ENCODE measurements at places on chromosomes 2 and 18.

GRCh38 chr18:29056800-29057199 is 879.9 kb upstream of the CDH2 start:
- no peaks in the 10 kb centered on the region for H3K27me3 ChIP-seq
- no peaks in the 10 kb centered on the region for H3K4me1 ChIP-seq
- H3K36me3 ChIP-seq = no peaks in the 10 kb centered on the region
- no peak overlapping the region for H3K27ac ChIP-seq
- no peak for DNase-seq

DNA sequence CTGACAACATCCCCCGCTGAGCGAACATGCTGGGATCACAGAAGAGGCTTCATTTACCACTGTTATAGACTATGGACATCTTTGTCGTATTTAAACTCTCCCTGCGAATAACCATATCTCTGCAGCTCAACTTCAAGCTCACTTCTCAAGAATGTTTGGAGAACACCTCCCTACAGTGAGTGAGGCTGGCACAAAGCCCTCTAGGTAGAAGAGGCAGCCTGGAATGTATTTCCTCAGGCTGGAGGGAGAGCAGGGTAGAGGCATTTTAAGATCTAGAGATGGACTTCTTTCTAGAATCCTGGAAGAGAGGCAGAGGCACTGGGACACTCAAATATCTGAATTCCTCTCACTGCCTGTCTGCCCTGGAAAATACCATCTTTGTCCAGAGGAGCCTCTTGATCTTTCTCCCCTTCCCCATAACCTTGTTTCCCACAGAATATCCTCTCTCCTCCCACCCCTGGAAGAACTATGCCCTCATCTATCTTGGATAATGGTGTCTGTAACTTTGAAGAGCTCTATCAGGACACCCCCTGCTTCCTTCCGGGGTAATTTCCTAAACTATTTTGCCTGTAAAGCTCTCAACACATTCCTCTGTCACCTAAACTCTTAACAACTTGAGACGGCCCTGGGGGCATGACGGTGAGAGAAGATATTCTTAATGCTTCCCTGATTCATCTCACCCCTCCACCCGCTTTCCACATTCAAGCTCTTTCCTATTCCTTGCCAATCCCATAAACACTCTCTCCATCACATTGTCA is 2.4 kb upstream of the ANTXR1 start:
- H3K4me1 ChIP-seq = peaks cover 12% of the 10 kb centered on the region
- H3K36me3 ChIP-seq = no peaks in the 10 kb centered on the region
- H3K27ac ChIP-seq = no peak overlapping the region
- H3K27me3 ChIP-seq = peaks cover 61% of the 10 kb centered on the region
- no peak for DNase-seq

DNA sequence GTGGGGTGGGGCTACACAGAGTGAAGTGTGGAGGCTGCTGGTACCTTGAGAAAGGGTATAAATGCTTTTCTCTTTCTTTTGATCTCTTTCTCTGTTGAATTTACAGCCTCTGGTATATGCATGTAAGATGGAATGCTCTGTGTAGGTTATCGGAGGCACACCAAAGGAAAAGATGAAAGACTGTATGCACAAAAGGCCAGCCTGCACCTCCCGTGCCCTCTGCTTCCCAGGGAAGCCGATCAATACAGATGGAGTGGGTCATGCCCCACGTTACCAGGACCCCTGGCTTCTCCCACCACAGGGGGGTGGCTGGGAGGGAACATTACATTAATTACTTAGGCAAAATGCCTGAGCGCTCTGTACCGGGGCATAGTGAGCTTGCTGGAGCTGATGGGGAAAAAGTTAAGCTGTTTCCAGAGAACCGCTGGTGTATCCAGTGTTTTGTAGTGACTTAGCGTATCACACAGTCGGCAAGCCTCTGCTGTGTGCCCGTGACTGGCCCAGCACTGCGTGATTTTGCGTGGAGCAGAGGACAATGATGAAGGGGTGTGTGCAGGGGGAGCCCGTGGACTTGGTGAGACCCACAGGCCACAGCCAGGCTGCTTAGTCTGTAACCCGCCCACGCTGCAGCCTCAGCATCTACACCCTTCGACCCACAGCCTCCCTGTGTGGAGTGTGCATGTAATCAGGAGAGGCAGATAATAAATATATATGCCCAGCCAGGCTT is 8.0 kb downstream of the ALLC start:
- H3K27ac ChIP-seq = no peak overlapping the region
- peaks cover 5% of the 10 kb centered on the region for H3K27me3 ChIP-seq
- DNase-seq = no peak
- no peak overlapping the region for H3K4me3 ChIP-seq
- no peaks in the 10 kb centered on the region for H3K36me3 ChIP-seq

DNA sequence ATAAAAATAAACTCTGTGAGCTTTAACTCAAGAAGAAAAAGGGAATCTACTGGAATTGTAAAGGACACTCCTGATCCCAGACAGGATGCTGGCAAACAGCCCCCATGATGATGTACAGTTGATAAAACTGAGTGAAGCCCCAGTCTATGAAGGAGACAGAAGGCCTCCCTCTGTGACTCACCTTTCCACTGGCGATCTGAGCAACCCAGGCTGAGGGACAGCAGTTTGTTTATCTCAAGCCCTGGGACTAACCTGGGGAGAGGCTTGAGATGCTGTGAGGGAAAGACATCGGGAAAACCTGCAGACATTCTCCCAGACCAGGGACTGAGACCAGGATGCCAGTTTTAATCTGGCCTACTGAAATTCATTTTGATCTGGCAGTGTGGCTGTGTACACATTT is 104.5 kb upstream of the CDH2 start:
- no peaks in the 10 kb centered on the region for H3K4me1 ChIP-seq
- H3K4me3 ChIP-seq = no peak overlapping the region
- no peaks in the 10 kb centered on the region for H3K36me3 ChIP-seq
- H3K27ac ChIP-seq = no peak overlapping the region
- no peak for DNase-seq

GRCh38 chr18:62525608-62526007 is 2.8 kb downstream of the ZCCHC2 start:
- no peak for DNase-seq
- H3K4me3 ChIP-seq = peak overlapping the region; percentile 94
- peaks cover 44% of the 10 kb centered on the region for H3K36me3 ChIP-seq
- H3K27me3 ChIP-seq = no peaks in the 10 kb centered on the region
- peak overlapping the region; percentile 89 for H3K27ac ChIP-seq

GRCh38 chr2:38697116-38697840 is 31.4 kb downstream of the GALM start:
- H3K27me3 ChIP-seq = no peaks in the 10 kb centered on the region
- peak overlapping the region; percentile 51 for H3K27ac ChIP-seq
- peaks cover 45% of the 10 kb centered on the region for H3K36me3 ChIP-seq
- no peak overlapping the region for H3K4me3 ChIP-seq
- peaks cover 47% of the 10 kb centered on the region for H3K4me1 ChIP-seq

GRCh38 chr2:119826370-119826961 is 66.7 kb downstream of the PTPN4 start:
- no peaks in the 10 kb centered on the region for H3K27me3 ChIP-seq
- peaks cover 24% of the 10 kb centered on the region for H3K36me3 ChIP-seq
- H3K4me1 ChIP-seq = peaks cover 28% of the 10 kb centered on the region
- H3K27ac ChIP-seq = no peak overlapping the region

- DNase-seq = no peak
- H3K36me3 ChIP-seq = peaks cover 71% of the 10 kb centered on the region
- no peaks in the 10 kb centered on the region for H3K27me3 ChIP-seq
- no peak overlapping the region for H3K4me3 ChIP-seq
- peaks cover 69% of the 10 kb centered on the region for H3K4me1 ChIP-seq
These were observed 519.1 kb downstream of the RNF144A start for GRCh38 chr2:7436096-7436906.

DNA sequence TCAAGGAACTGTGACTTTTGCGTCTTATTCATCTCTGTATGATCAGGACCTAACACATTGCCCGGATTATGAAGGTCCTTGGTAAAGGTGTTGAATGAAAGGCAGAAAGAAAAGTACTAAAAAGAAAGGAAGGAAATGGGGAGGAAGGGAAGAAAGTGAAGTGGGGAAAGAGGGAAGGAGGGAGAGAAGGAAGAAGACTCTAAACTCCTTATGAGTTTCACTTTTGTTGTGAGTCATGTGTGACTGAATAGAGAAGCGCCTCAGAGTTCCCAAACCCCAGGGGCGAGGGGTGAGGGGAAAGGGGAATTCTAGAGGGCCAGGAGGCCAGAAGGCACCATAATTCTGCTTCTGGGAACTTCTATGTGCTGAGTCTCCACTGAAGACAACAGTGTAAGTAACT is 30.9 kb upstream of the OSBPL6 start:
- no peaks in the 10 kb centered on the region for H3K36me3 ChIP-seq
- H3K27ac ChIP-seq = no peak overlapping the region
- no peak overlapping the region for H3K4me3 ChIP-seq
- H3K27me3 ChIP-seq = peaks cover 15% of the 10 kb centered on the region

DNA sequence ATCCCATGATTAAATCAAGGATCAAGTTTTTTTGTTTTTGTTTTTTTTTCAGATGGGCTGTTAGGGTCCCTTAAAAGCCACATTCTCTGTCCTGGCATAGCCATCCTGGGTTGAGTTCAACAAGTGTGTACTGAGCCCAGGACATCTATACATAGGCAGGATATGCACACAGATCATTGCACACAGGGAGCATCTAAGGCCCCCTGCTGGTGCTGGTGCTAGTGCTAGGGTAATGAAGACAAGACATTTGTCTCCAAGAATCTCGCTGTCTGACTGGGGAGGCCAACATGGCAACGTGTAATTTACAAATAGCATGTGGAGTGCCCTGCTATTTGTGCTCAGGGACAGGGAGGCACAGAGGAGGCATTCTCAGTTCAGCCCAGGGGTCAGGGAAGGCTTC is 124.5 kb downstream of the VAPA start:
- no peak for DNase-seq
- no peak overlapping the region for H3K27ac ChIP-seq
- no peaks in the 10 kb centered on the region for H3K4me1 ChIP-seq
- H3K36me3 ChIP-seq = no peaks in the 10 kb centered on the region

GRCh38 chr18:13039806-13040205 is 48.6 kb downstream of the CEP192 start:
- no peak overlapping the region for H3K4me3 ChIP-seq
- no peak overlapping the region for H3K27ac ChIP-seq
- peaks cover 2% of the 10 kb centered on the region for H3K4me1 ChIP-seq
- DNase-seq = no peak

- no peak overlapping the region for H3K27ac ChIP-seq
- no peak overlapping the region for H3K4me3 ChIP-seq
- no peak for DNase-seq
- H3K36me3 ChIP-seq = peaks cover 28% of the 10 kb centered on the region
- no peaks in the 10 kb centered on the region for H3K27me3 ChIP-seq
- H3K4me1 ChIP-seq = no peaks in the 10 kb centered on the region
These were observed 66.3 kb downstream of the NBAS start for GRCh38 chr2:15494877-15495276.

GRCh38 chr2:85772841-85773491 is 19.2 kb downstream of the ATOH8 start:
- H3K36me3 ChIP-seq = no peaks in the 10 kb centered on the region
- no peak overlapping the region for H3K27ac ChIP-seq
- H3K27me3 ChIP-seq = peaks cover 23% of the 10 kb centered on the region
- peaks cover 7% of the 10 kb centered on the region for H3K4me1 ChIP-seq

- DNase-seq = no peak
- no peak overlapping the region for H3K4me3 ChIP-seq
- no peaks in the 10 kb centered on the region for H3K27me3 ChIP-seq
- no peak overlapping the region for H3K27ac ChIP-seq
- H3K36me3 ChIP-seq = peaks cover 65% of the 10 kb centered on the region
- H3K4me1 ChIP-seq = peaks cover 4% of the 10 kb centered on the region
These were observed 19.2 kb downstream of the SMARCAL1 start for GRCh38 chr2:216431531-216431856.

DNA sequence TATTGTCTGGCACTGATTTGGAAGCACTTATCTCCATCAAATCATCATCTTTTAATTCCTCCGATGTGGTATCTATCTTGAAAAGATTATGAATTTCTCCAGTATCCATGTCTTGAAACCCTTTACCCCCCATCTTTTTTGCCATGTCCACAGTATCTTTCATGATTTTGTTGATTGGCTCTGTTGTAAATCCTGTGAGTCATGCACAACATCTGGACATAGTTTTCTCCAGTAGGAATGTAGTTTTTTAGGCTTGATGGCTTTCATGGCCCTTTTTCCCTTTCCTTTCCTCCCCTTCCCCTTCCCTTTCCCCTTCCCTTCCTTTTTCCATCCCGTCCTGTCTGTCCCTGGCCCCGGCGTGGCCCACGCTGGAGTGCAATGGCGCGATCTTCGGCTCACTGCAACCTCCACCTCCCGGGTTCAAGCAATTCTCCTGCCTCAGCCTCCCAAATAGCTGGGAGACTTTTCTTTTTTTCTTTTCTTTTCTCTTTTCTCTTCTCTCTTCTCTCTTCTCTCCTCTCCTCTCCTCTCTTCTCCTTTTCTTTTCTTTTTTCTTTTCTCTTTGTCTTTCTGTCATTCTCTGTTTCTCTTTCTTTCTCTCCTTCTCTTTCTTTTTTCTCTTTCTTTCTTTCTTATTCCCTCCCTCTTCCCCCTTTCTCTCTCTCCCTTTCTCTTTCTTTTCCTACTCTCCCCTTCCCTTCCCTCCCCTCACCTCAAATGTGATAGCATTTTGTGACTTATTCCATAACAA is 18.4 kb upstream of the ZNF638 start:
- peaks cover 12% of the 10 kb centered on the region for H3K27me3 ChIP-seq
- H3K27ac ChIP-seq = no peak overlapping the region
- H3K36me3 ChIP-seq = no peaks in the 10 kb centered on the region
- no peak overlapping the region for H3K4me3 ChIP-seq
- H3K4me1 ChIP-seq = no peaks in the 10 kb centered on the region
- DNase-seq = no peak

DNA sequence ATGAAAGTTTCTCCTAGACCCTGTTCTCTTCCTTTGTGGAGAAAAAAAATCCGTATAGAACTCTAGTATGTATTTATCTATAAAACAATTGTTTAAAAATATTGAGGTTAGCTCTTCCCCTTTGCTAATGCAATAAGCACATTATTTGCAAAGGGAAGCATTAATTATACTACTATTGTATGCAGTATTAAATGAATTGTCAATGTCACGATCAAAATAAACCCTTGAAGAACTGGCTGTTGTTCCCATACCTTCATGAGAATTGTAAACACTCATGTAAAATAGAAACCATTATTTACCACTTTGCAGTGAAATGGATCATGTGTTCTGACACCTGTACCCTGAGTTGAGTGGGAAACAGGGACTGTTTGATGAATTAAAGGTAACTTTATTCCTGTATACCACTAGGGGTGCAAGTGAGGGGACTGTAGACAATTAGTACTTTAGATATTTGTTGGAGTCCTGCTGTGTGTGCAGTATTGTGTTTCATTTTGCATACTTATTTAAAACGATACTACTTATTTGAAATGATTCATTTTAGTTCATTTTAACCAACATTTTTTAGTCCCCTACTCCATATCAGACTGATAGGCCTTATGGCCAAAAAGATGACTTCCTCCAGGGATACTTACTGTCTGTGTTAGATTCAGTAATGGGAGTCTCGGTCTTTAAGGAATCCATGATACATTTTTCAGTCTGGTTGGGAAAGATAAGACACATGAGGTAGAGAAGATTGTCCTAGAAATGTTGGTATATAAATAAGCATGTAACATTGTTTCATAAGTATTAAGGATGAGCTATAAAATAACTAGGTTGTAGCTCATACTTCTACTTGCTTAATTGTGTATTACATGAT is 7.9 kb downstream of the PKP4 start:
- no peaks in the 10 kb centered on the region for H3K27me3 ChIP-seq
- no peak overlapping the region for H3K4me3 ChIP-seq
- H3K36me3 ChIP-seq = peaks cover 7% of the 10 kb centered on the region
- H3K4me1 ChIP-seq = peaks cover 3% of the 10 kb centered on the region
- DNase-seq = no peak

GRCh38 chr2:9697909-9698308 is 67.1 kb upstream of the YWHAQ start:
- peaks cover 37% of the 10 kb centered on the region for H3K4me1 ChIP-seq
- peaks cover 3% of the 10 kb centered on the region for H3K36me3 ChIP-seq
- H3K27ac ChIP-seq = peak overlapping the region; percentile 19
- peaks cover 26% of the 10 kb centered on the region for H3K27me3 ChIP-seq
- no peak overlapping the region for H3K4me3 ChIP-seq
